ELF-1 (cell line): ENCODE measurements at places on chromosomes 7 and 10.
A peak's percentile ranks its signal among the peaks of the same experiment; 100 is the strongest.

- DNase-seq = no peak
These were observed 28.6 kb upstream of the TRIL start for GRCh38 chr7:28986765-28987110.

DNA sequence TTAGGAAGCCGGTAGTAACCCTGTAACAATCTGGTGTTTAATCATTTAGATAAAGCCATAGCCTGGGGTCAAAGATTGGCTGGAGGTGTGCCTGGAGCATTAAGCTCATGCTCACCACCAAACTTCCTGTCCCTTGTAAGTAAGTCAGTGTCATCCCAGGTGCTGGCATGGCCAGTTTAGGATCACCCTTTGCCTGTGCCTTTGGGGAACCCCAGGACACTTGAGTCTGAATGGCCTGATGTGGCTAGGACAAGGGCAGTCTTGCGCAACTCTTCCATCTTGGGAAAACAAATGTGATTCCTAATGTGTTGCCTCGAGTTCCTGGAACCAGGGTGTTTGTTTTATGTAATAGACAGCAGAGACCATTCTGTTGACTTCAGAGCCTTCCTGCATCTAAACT, 154.8 kb downstream of the GRK5 start:
- no peak for DNase-seq

DNA sequence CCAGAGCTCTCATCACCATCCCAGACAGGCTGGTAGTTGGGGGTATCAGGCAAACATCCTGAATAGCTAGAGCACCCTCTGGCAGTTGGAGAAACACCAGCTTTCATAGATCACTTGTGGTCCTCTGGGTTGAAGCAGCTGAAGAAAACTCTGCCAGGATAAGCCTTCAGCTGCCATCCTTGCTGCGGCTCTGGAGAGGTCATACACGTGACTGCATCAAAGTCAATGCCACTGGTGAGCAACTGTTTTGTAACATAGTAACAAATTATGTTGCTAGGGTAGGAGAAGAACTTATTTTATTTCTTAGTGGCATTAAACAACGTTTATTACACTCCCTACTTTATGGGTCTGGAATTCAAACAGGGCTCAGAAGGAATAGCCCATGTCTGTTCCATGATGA, 19.2 kb upstream of the PANK1 start:
- no peak for DNase-seq

DNA sequence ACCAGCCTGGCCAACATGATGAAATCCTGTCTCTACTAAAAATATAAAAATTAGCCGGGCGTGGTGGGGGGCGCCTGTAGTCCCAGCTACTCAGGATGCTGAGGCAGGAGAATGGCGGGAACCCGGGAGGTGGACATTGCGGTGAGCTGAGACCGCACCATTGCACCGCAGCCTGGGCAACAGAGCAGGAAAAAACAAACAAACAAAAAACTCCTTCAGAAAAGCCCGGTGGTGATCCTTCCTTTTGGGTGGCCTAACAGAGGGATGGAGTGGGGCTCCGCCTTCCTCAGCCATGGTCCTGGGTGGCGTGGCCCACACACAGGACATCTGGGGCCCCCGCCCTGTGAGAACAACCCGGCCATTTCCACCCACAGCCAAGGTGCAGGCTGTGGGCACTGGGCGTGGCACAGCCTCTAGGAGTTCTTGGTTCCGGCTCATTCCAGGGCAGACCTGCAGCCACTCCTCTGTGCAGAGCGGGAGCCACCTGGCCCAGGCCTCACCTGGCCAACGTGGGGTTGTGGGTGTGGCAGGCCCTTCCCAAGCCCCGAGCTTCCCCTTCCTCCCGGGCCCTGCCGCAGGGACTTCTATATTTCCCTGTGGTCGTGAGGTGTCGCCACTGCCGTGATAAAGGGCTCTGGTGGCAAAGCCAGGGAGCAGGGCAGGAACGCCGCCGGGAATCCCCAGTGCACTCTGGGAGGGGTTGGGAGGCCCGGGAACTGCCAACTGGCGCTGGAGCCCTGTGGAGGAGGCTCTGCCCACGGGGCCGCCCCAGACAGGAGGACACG, 37.6 kb downstream of the GET4 start:
- no peak for DNase-seq

DNA sequence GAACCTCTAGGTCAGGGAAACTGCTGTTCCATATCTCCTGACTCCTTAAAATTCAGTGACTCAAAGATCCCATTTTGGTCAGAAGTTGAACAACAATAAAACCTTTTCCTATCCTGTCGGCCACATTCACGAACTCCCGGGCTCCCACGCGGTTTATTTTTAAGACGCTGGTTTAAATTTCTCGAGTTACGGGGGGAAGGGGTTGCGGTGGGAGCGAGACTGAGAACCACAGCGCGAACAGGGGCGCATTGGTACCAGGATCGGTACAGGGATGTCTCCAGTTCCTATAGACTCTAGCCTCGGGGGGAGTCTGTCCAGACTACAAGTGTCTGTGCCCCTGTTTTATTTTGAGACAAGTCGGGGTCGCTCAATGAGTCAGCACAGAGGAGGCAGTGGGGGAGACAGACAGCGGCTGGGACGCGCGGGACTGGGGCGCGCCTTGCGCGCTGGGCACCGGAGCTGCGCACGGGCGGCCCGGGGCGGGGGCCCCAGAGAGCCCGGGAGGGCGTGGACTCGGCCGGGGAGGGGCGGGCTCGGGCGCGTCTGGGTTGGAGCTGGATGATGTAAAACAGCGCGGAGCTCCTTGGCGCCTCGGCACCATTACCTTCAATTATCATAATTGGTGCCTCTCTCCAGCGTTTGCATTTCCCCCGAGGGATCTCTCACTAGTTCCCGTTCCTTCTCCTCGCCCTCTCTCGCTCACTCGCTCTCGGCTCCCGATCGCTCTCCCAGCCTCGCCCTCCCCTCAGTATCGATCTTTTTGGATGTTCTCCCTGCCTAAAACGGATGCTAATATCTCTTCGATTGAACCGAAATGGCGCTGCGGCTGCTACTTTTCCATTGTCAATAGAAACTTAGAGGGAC, 8.7 kb upstream of the BAMBI start:
- peak; percentile 92 for DNase-seq

- DNase-seq = peak; percentile 39
These were observed 1.9 kb downstream of the FOXK1 start for GRCh38 chr7:4683884-4684565.

DNA sequence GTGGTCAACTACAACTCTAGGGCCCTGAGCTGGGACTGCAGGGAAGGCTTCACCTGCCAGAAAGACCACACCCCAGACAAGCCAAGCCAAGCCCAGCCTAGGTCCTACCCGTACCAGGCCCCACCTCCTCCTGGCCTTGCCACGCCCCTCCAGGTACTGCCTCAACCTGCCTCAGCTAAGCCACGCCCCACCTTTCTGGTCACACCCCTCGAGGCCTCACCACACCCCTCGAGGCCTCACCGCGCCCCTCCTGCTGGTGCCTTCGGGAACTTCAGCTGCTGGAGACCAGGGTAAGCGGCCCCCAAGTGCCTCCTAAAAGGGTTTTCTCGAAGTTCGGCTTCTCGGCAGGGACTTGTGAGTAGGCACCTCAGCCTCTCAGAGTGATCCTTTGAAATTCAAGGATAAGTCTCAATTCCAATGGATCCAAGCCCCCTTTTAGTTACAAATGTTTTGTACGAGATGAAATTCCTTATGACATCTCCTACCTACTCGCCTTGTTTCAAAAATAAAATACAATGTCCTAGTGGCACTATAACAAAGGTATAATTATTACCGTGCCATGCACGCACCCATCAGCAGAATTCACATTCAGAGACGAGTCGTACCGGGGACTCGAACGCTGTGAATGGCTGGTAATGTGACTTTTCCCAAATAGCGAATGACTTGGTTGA, 171.2 kb downstream of the ARHGAP21 start:
- peak; percentile 97 for DNase-seq

GRCh38 chr10:119398996-119399395, 143.5 kb downstream of the RGS10 start:
- no peak for DNase-seq

GRCh38 chr10:78541481-78542140, 507.9 kb downstream of the RPS24 start:
- no peak for DNase-seq

DNA sequence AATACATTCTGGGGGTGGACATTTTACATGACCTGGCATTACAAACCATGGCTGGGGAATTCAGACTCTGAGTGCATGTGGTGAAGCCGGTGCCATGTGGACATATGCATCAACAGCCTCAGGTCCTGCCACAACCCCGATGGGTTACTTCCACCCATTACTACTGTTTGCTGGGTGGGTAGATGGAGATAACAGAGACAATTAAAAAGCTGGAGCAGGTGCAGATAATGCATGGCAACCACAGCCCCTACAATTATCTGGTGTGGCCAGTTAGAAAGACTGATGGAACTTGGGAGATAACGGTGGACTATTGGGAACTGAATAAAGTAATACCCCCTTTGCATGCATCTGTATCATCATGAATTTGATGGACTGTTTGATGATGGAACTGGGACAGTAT, 21.6 kb upstream of the ADAMTS14 start:
- no peak for DNase-seq

DNA sequence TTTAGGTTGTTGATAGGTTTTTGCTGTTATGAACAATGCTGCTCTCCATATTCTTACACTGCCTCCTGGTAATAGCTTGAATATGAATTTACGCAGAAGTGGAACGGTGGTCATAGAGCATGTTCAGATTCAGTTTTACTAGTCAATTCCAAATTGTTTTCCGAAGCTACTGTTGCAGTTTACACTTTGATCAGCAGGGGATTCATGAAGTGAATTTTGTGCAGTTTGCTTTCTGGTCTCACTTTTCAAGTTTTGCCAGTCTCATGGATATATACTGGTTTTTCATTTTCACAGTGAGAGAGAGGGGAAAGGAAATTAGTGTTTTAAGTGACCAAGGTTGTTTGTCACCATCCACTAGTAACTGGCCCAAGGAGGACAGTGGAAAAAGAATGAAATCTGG, 171.3 kb downstream of the PRKCQ start:
- DNase-seq = no peak

- no peak for DNase-seq
These were observed 1149.2 kb downstream of the GRM8 start for GRCh38 chr7:126103582-126103981.

DNA sequence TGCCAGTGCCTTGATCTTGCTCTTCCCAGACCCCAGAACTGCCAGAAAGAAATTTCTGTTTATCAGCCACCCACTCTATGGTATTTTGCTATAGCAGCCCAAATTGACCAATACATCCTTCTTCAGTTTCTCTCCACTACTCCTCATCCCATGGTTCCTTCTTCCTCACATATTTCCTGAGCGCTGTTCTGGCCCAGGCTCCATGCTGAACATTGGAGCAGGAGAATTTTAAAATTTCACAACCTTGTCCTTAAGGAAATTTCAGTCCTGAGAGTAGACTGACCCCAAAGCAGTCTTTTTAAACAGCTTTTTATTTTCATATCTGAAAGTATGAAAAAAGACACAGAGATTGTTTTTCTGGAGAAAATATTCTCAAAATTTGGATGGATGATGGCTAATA, 297.1 kb downstream of the RNLS start:
- DNase-seq = no peak

GRCh38 chr10:113414543-113414942, 138.3 kb upstream of the HABP2 start:
- no peak for DNase-seq

DNA sequence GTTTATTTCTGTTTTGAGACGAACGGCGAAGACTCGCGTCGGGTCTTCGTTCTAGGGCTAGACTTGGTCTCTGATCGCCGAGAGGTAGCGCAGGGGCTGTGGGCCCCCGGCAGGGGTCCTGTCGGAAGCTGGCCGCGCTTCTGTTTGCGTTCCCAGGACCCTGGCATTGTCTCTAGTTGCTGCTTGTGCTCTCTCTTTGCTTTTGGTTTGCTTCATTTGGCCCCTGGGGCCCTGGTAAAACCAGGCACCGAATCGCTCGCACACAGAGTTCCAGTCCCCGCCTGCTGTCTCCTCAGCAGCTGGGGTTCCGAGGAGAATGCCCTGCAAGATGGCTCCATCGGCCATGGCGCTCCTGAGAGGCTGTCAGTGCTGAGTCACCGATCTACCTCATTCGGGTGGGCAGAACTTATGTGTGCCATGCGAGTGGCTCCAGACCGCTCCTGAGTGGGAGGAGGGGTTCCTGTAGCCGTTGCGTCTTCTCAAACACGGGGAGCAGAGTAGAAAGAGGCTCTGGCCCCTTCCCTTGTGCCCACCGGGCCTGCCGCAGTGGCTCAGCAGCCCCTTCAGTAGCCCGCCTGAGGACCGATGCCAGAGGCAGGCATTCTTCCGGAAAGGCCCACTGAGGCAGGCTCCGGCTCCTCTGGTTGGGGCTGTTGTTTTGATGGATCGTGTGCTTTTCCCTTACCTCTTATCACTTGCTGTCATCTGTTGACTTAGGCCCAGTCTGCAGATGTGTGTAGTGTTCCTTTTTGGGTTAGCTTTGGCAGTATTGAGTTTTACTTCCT, 826 bp downstream of the CHPF2 start:
- peak; percentile 37 for DNase-seq

- DNase-seq = no peak
These were observed 16.0 kb downstream of the CDNF start for GRCh38 chr10:14821635-14822375.

- DNase-seq = no peak
These were observed 21.9 kb upstream of the ADAM22 start for GRCh38 chr7:87912121-87912520.

- DNase-seq = no peak
These were observed 209.4 kb downstream of the TCERG1L start for GRCh38 chr10:131102147-131102546.

DNA sequence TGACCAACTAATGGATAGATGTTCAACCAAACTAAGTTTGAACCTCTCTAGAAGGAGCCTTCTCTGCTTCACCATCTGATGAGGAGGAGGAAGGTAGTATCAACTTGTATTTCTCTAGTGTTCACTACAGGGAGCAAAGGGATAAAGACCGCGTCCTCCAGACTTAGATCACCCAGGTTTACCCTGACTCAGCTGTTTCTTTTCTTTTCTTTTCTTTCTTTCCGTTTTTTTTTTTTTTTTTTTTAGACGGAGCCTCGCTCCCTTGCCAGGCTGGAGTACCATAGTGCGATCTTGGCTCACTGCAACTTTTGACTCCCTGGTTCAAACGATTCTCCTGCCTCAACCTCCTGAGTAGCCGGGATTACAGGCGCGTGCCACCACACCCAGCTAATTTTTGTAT, 59.8 kb downstream of the C10orf105 start:
- DNase-seq = no peak

DNA sequence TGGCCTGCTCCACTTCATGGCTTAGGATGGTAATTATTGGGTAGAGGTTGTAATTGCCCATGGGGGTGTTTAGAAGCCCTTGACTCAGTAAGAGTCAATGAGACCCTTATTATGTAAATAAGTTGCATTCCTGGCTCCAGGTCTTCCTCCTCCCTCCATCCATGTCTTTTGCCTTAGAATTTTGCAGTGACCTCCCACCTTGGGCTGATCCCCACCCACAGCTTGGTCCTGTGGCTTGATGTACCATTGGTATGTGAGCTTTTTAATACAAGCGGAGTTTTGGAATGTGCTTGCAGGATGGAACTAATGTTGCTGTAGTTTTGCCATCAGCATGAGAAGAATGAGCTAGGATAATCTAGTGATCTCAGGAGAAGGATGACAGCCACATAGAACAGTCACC, 73.2 kb upstream of the DGKI start:
- peak; percentile 69 for DNase-seq

GRCh38 chr7:3712841-3713240, 411.8 kb downstream of the SDK1 start:
- peak; percentile 16 for DNase-seq

- DNase-seq = no peak
These were observed 8.7 kb upstream of the KCP start for GRCh38 chr7:128919241-128919640.
